ENCODE measurements at places on chromosomes 7 and 10.

- DNase-seq: no peak
Observed at GRCh38 chr7:154776350-154776749, 226.6 kb downstream of the PAXIP1 start.

GRCh38 chr10:110546077-110546476 is 21.4 kb upstream of the SMC3 start:
- DNase-seq: no peak

DNA sequence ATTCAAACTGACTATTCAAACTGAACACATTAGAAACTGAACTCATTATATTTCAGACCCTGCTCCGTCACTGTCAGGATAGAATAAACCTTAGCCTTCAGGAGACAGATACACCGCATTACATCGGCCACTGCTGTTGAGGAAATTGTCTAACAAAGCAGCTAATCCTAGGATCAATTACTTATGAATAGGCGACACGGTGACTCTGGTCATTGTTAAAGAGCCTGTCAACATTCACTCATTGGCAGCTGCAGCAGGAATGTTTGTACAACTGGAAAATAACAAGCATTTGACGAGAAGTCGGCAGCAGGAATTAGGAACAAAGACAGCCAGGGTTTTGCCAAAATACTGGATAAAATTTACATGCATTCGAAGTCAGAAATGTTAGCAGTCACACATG is 112.0 kb upstream of the MKX start:
- DNase-seq: no peak

GRCh38 chr7:51318886-51319579 is 2.4 kb upstream of the COBL start:
- no peak for DNase-seq

DNA sequence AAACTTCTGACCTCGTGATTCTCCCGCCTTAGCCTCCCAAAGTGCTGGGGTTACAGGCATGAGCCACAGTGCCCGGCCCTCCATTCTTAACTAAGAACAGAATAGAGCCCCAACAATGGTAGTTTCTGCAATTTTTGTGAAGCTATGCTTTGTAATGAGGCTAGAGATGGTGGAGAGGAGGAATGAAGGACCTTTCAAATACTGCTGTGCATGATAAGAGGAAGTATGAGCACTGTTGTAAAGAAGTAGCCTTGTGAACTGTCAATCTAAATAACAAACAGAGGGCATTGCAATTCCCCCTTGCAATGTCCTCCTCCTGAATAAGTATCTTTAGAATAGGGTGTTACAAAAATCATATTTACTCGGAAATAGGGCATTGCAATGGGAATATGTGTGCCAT is 70.2 kb downstream of the EVX1 start:
- DNase-seq: no peak

DNA sequence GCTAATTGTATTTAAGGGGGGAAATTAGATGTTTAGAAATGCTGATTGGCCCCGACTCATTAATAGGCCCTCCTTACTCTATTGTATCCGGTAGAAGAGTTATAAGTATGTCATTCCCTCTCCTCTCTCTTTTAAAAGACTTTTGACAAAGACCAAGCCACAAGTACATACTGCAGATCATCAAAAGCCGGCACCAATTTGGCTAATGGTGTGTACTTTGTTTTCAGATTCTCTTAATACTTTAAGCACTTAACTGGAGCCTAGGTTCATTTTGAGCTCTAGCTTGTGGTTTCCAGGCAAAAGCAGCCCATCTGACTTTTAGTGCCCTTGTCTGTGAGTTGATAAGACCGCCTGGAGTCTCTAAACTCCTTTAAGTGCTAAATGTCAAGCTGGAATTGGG is 210.0 kb upstream of the LYZL1 start:
- no peak for DNase-seq

- no peak for DNase-seq
Observed at GRCh38 chr10:28171468-28172222, 131.2 kb downstream of the MPP7 start.

DNA sequence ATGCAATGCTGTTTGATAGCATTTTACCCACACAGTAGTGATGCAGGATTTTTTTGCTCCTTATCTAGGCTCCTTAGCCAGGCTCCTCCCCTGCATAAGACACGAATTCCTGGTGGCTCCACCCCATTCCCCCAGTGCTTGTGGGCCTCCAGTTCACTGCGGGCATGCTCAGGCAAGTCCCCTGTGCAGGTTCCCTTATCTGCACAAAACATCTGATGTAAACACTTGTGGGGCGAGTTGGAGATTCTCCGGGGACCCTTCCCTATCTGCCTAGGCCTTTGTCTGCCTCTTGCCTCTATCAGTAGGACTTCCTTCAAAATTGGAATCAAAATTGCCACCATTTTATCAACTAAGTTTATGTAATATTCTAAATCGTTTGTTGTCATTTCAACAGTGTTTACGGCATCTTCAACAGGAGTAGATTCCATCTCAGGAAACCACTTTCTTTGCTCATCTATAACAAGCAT is 5.4 kb upstream of the STK17A start:
- no peak for DNase-seq

DNA sequence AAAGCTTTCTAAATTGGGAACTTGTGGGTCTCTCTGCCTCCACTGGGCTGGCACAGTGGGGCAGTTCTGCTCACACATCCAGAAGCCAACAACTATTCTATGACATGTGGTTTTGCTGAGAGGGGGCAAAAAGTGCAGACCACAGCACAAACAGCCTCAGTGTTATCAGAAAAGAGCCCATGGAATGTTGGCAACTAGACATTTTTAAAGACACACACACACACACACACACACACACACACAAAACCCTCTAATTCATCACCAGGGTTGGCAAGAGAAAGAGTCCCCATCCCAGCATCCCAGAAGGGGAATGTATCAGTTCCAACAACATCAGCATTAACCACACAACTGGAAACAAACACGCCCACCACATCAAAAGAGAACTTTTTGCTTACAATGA is 117.1 kb downstream of the FGFR2 start:
- DNase-seq: no peak

DNA sequence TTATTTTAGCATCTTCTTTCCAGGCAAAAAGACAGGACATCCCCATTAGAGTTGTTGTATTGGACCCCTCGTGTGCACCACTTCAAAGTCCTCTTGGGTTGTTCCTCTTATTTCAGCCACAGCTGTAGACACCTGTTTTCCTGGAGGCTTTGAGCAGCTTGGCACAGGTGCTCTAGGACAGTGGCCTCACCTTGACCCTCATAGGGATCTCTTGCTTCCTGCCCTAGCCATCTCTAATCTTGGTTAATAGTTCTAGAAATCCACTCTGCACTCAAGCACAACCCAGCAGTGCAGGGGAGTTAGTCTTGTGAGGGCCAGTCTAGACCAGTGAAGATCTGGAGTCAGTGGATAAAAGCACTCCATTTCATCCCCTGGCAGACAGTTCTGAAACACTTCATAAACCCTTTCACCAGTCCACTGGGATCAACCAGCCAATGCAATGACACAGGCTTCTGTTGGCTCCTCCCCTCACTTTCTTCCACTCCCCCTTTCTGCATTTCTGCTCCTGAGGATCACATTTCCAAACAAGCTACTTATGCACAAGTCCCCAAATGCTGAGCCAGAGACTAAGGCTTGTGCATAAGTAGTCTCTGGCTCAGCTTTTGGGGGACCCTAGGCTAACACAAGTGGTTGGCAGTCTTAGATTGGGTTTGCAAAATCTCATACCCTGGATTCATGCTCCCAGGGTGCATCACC is 131.5 kb upstream of the LAMB4 start:
- DNase-seq: no peak

DNA sequence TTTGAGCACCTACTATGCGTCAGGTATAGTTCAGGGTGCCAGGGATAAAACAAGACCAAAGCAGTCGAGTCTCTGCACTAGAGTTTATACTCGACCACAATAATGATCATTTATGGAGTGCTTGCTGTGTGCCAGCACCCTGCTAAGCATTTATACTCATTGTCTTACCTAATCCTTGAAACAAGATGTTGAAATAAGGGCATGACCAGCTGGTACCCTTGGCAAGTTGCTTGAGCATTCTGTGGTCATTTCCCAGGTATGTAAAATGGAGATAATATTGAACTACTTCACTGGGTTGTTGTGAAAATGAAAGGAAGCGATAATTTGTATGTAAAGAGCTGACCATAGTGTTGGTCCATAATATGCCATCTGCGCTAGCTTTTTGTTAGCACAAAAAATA is 185.4 kb downstream of the CYP26A1 start:
- DNase-seq: no peak

- DNase-seq: no peak
Observed at GRCh38 chr10:5325076-5325475, 39.7 kb upstream of the UCN3 start.

DNA sequence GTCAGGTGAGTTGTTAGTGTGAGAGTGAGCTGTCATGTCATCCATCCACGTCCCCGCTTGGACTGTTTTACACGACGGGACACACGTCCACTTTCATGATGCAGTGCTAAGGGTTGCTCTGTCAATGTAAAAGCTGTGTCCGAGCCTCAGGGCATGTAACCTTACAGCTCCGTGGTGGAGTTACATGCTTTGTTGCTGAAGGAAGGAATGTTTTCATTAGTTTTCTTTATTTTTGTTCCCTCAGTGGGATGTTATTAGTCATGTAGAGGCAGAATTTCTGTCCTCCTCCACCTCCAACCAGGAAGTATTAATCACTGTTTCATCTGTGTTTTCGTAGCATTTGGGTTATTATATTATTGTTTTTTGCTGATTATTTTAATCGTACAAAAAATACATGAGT is 88.6 kb downstream of the NRG3 start:
- no peak for DNase-seq

DNA sequence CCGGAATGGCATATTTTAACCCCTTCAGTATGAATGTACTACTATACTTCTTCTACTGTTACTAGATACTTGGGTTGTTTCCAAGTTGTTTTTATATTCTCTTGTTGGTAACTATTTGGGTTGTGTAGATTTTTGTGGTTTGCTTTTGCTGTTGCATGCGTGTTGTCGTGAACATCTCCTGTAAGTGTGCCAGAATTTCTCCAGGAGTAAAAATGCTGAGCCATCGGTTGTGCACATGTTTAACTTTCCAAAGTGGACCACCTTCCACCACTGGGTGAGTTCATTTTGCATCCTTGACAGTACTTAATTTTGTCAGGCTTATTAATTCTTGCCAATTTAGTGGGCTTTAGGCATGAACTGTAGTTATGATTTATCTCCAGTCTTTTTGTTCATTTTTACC is 47.9 kb downstream of the CSGALNACT2 start:
- no peak for DNase-seq

DNA sequence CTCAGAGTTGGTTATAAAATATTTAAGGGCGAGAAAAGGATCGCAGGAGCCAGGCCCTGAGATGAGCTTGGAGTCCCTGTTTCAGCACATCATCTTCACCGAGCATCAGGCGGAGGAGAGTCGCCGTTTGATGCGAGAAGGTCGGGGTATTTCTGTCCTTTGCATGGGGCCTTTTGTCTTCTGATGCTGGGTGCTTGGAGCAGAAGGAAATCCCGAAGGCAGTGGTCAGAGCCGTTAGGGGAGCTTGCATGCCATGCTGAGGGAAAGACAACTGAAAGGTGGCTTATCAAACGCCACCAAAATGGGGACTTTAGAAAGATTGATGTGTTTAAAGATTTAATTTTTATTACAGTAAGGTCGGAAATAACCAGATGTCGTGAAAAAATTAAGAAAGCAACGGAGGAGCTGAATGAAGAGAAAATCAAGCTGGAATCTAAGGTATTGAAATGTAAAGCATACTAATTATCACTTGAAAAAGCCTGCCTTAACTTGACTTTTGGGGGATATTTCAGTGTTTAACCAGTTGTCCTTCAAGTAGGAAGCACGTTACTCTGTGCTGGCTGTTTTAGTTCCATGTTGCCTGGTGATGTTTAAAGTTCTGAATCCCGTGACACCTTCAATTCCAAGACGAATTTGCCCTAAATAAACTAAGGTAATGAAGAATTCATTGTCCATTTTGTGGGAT is 845 bp downstream of the CCDC172 start:
- DNase-seq: no peak

GRCh38 chr10:22308390-22308789 is 7.8 kb upstream of the COMMD3 start:
- no peak for DNase-seq

GRCh38 chr7:131625817-131626372 is 69.5 kb upstream of the PODXL start:
- no peak for DNase-seq

DNA sequence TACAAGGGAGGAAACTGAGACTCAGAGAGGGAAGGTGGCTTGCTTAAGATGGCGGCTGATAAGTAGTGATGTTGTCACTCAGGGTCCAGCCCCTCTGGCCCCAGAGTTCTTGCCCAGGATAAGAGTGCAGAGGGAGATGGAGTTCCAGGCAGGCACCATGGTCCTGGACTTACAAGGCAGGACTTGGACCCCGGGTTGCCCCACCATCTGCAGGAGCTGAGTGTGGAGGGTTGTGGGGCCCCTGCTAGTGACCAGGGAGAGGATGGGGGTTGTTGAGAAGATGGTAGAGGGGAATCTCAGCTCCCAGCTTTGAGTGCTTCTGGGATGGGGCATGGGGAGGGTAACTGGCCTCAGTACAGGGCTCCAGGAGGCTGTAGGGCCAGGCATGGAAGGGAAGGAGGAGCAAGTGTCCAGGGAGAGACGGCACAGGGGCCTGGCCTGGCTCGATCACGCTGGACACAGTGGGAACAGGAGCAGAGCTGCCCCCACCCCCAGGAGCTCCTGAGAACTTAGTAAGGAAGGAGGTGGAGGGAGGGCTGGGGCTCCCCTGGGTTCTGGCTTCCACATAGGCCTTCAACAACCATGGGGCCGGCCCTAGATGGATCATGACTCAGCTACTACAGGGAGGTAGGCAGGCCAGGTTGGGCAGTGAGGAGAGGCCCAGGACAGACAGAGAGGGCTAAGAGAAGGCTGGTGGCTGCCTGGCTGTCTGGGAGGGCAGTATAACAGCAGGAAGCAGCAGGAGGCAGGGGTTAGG is 28.2 kb downstream of the PPIF start:
- no peak for DNase-seq

DNA sequence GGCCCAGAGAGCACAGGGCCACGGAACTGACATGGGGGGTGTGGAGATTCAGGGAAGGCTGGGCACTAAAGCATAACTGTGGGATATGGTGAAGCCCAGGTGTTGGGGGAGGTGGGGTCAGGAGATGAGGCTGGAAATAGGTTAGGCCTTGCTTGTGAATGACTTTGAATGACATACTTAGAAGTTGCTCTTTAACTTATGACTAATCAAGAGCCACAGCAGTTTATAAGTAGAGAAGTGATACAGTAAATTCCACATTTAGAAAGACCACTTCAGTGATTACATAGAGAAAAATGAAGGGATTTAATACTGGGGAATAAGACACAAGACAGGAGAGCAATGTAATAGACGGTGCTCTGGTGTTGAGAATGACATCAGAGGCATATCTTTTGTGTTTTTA is 120.8 kb upstream of the SEC61G start:
- DNase-seq: no peak

- no peak for DNase-seq
Observed at GRCh38 chr7:151045262-151045661, 3.1 kb upstream of the ASIC3 start.
